Tracheal epithelial cell (primary cell): ENCODE measurements at places on chromosomes 16 and 17. TPM values are rescaled to one million over a fixed set of nuclear protein-coding genes. Genes with fewer than 3 reads are reported as not detected.

KIF19 gene
- under 0.01 TPM in 1 of 2 replicates, not detected in the other for total RNA-seq

ZNF207 gene
- 75.4 and 75.5 TPM in 2 replicates for total RNA-seq

MEIOC gene
- 0.48 TPM in 1 of 2 replicates, not detected in the other for total RNA-seq

KCNJ12 gene
- total RNA-seq, result 1.4 TPM in 1 of 2 replicates, not detected in the other

RASL10B gene
- 0.64 and 0.72 TPM in 2 replicates for total RNA-seq

TBC1D3E gene
- not detected in 2 replicates for total RNA-seq

ZBTB4 gene
- total RNA-seq, result 16.4 and 22.4 TPM in 2 replicates

B9D1 gene
- total RNA-seq, result 14.7 and 22.9 TPM in 2 replicates
